Stimulated activated CD8-positive, alpha-beta memory T cell treated with anti-CD3 and anti-CD28 coated beads, Interleukin-7, amount 100 ng/mL, for 1 hour (primary cell): ENCODE measurements at places on chromosomes 1 and 21.
A peak's percentile ranks its signal among the peaks of the same experiment; 100 is the strongest.

DNA sequence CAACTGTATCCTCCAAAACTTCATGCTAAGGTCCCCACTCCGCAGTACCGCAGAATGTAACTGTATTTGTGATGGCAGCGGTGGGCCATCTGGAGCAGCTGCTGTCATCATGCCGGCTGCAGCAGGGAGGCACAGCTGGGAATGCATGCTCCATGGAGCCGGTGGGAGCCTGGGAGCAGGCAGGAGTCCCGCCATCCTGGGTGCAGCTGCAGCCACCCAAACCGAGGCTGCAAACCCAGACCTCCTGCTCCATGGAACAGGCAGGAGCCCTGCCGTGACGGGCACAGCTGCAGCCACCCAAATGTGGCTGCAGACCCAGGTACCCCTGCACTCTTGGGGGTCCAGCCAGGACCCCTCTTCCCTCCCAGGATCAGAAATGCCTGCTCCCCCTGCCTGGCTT, 80.3 kb downstream of the SCMH1 start:
- DNase-seq = no peak

- no peak for DNase-seq
Observed at GRCh38 chr1:19858893-19859292, 23.3 kb upstream of the OTUD3 start.

GRCh38 chr1:183023601-183024316, 539 bp downstream of the LAMC1 start:
- no peak for DNase-seq

GRCh38 chr1:214295934-214296333, 15.0 kb downstream of the SMYD2 start:
- no peak for DNase-seq

DNA sequence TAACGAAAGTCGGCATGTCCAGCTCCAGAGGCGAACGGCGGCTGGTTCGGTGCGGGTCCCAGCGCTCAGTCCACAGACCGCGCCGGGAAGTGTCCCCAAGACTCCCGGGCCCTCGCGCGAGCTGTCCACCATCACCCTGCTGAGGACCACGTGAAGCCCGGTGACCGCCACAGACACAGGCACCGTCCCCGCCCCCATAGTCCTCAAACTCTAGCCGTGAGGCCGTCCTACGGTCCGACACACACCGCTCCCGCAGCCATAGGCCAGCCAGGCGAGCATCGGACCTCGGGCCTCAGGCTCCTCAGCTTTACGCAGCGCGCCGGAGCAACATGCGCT, 535 bp downstream of the SETD4 start:
- DNase-seq = no peak

- no peak for DNase-seq
Observed at GRCh38 chr1:169318536-169319244, 48.9 kb downstream of the NME7 start.

DNA sequence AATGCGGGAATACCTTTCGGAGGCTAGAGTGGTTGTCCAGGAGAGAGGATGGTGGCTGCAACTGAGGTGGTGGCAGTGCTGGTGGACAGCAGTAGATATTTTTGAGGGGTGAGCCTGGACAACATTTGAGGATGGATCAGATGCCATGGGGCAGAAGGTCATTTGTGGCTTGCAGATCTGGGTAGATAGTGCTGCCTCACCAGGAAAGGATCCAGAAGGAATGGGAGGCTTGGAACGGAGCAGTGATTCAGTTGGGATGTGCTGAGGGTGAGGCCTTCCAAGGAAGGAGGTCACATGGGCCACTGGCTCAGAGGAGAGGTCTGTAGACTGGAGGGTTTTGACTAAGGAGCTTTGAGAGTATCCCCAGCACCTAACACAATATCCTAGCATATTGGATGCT, 110.8 kb upstream of the KAZN start:
- no peak for DNase-seq

DNA sequence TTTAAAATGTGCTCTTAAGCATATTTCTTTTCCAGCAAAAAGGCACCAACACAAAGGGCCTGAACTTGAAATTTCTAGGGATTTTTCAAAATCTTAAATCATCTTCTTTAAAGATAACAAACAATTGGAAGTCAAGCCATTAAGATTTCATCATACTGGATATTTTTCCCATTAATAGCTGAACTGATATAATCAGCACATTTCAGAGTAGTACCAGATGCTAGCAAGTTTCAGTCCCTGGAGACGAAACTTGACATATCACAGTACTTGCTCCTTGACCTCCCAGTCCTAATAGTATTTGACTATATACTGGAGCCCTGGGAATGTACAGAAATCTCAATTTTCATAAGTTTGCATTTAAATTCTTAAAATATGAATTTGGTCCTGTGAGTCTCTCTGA, 10.2 kb upstream of the CDC7 start:
- DNase-seq = no peak

- no peak for DNase-seq
Observed at GRCh38 chr21:39386194-39386593, 37.3 kb upstream of the HMGN1 start.

DNA sequence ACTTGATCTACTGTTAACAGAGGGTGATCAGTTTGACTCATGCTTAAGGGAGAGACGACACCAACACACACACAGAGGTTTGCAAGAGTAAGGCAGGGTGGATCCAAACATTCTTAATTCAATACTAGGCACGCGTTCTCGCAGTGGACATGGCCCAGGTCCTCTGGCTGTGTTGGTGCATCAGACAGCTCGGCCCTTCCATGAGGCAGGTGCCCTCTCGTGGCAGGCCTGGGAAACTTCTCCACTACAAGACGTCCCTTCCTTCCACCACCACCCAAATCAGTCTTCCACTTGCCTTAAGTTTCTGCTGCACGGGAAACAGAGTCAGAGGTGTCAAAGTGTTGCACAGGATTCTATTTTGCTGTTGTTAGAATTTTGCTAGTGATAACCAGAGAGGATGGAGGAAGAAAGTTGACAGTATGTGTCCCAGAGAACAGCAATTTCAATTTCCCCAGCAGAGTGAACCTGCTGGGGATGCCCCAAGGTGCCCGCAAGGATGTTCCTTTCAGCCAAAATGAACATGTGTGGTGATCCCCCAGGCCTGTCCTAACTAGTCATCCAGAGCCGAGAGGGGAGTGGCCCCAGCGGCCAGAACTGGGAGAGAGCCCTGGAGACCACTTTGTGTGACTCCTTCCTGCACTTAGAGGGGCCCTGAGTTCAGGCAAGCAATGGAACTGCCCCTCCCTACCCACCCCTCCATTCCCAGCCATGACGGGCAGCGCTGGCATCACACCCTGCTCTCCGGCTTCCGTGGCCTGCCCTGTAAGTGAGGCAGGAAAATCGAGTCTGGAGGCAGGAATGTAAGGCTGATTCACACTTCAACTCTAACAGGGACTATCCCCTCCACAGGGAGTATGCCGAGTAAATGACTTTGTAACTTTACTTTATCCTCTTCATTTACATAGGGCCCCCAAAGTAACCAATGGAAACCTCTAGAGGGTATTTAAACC, 34.8 kb downstream of the MX1 start:
- DNase-seq = peak; percentile 34

DNA sequence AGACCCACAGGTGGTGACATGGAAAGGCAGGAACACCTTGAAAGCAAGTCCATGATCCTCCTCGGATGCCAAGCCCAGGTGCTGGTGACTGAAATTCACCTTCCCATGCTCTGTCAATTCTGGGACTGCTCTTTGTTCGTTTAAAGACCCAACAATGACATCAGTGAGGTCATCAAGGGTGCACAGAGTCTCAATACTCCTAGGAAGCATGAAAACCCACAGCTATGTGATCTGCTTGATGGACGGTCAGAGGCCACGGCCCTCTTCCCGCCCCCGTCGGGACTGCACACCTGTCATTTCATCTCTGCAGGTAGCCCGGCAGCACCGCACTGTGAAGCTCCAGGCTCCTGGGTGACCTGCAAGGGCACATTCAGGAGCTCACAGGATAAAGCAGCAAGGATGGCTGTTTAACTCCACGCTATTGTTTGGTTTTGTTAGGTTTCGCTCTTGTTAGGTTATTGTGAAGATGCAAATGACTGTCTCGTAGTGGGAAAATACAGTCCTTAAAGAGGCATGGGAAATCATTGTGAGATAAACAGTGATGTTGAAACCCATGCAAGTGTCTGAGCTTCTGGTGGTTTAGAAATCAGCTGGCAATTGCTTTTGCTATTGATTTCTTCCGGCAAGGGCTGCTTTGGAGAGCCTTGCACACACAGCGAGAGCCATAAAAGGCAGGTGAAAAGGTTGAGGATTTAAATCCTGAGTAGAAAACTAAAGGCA, 124.8 kb upstream of the AJAP1 start:
- DNase-seq = no peak

DNA sequence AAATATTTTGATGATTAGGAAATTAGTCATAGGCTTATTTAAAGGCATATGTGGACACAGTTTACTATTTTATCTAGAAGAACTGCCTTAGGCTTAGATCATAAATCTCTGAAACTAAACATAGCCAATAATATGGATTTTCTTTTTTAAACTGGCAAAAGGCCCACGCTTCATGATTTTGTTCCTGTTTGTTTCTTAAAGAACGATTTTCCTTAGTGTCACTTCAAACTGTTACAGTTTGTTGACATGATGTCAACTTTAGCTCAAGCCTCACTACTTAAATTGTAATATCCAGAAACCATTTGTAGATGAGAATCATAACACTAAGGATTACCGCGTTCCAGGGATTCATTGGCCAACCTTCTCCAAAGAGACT, 322.6 kb downstream of the HHIPL2 start:
- no peak for DNase-seq

- no peak for DNase-seq
Observed at GRCh38 chr1:14599800-14600199, 1.3 kb downstream of the KAZN start.

GRCh38 chr1:113874012-113874879, 2.7 kb upstream of the PTPN22 start:
- DNase-seq = no peak

- no peak for DNase-seq
Observed at GRCh38 chr1:117795190-117795589, 134.2 kb downstream of the GDAP2 start.

DNA sequence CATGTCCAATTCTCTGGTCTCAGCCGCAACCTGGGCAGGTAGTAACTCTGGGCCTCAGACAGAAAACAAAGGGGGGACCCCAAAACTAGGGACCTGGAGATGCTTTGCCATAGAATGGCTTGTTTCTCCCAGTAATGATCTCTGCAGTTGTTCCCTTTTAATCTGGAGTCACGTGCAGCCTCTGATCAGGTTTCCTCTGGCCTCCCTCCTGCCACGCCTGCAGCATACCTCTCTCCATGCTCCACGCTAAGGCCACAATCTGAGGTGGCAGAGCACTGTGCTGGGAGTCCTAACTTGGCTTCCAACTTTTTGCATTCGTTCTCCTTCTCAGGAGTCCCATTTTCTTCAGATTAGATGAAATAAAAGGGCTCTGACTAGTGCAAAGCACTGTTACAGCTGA, 1.9 kb downstream of the PABPC4 start:
- no peak for DNase-seq

DNA sequence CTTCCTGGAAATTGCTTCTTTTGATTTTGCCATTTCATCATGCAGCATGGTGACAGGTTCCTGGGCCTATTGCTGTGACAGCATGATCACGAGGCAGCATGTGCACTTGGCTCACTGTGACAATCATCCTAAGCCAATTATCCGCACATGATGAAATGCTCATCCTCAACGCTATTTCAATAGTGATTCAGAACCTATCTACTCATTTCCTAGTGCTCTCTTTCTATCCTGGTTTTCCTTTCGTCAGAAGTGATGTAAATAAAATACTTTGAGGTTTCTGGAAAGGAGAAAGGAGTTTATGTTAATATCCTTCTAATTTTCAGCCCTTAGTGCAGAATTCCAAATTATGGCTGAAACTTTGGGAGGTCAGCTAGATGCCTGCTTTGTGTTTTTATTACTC, 110.6 kb upstream of the ADAMTS5 start:
- DNase-seq = no peak

- no peak for DNase-seq
Observed at GRCh38 chr1:15457585-15457984, 1.1 kb downstream of the CELA2A start.

- no peak for DNase-seq
Observed at GRCh38 chr1:65704318-65704717, 88.4 kb upstream of the PDE4B start.

- DNase-seq = no peak
Observed at GRCh38 chr1:230335861-230336522, 90.1 kb downstream of the PGBD5 start.

DNA sequence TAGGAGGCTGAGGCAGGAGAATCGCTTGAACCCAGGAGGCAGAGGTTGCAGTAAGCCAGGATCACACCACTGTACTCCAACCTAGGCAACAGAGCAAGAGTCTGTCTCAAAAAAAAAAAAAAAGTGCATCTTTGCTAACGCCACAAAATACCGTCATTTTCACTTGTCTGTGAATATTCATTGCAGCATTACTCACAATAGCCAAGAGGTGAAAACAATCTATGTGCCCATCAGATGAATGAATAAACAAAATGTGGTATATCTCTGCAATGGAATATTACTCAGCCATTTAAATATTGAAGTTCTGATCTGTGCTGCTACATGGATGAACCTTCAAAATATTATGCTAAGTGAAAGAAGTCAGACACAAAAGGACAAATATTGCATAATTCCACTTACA, 7.9 kb upstream of the TIAM1 start:
- no peak for DNase-seq

DNA sequence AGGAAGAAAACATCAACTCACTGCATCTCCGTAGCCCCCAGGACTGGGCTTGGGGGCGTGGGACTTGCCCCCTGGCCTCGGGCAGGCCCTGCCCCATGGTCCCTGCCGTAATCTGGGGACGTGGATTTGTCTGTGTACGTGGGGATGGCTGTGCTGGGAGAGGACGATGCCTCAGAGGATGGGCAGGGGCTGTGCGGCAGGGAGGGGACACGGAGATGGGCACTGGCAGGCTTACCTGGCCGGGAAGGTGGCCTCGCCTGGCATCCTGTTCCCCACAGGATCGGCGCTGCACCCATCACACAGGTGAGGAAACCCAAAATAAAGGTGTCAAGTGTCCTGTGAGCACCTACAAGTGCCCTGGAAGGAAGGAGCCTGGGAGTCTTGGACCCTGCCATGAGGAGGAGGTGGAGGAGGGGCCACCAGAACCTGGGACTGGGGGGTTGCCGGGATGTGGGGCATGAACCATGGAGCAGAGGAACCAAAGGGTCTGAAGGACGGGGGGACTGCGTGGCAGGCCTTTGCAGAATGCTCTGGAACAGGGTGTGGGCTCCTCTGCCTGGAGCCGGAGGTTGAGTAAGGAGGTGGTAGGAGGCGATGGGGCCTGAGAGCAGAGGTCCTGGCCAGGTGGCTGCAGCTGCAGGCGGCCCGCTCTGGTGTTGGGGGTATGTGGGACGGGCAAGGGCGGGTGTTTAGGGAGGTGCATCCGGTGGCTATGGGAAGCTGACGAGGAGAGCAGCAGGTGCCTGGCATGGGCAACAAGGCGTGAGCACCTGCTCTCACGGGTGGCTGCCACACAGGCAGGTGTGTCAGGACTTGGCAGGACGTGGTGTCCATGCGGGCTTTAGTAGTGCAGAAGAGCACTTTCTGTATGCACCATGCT, 27.8 kb upstream of the LRRC3 start:
- no peak for DNase-seq

DNA sequence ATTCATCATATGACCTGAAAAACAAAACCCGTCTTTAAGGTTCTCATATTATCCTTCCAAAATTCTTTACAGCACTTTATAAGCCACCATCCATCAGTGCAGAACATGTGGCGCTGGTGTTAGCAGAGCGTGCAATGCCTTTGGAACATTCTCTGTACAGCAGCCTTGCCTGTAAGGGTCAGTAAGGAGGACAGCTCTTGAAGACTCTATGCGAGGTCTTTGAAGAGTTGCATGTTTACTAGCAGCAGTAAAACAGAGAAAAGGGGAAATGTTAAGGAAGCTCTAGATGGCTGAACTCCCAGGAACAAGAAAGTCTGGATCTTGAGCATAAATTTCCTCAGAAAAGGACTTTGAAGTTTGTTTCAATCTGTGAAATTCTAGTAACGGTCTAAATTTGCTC, 365.6 kb downstream of the DUSP10 start:
- no peak for DNase-seq
